ENCODE measurements at places on chromosomes 13 and 19. TPM values are rescaled to one million over a fixed set of nuclear protein-coding genes. Genes with fewer than 3 reads are reported as not detected.

Gene TGFBR3L
- 1.6 TPM for total RNA-seq

GRCh38 chr19:23281663-23282276 lies 31.6 kb upstream of the ZNF724 start:
- no peak for DNase-seq

DNA sequence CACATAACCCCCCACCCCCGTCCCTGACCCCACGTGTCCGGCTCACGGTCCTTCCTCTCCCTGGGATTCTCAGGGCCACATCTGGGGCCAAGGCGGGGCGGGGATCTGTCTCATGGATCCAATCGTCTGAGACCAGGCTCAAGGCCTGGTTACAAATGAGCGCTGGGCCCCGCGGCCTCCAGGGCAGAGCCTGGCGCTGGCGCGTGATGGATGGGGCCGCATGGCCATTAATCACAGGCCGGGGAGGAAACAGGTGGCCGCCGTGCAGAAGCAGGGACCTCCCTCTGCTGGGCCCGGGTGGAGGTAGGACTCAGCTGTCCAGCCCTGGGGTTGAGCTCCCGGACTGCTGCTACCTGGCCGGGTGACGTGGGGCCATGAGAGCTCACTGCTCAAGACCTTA lies 5.8 kb upstream of the TLE5 start:
- no peak for DNase-seq

GRCh38 chr13:21913010-21913409 lies 242.1 kb downstream of the FGF9 start:
- no peak for DNase-seq

GRCh38 chr13:51728275-51728673 lies 75.7 kb downstream of the DHRS12 start:
- DNase-seq, result no peak

DNA sequence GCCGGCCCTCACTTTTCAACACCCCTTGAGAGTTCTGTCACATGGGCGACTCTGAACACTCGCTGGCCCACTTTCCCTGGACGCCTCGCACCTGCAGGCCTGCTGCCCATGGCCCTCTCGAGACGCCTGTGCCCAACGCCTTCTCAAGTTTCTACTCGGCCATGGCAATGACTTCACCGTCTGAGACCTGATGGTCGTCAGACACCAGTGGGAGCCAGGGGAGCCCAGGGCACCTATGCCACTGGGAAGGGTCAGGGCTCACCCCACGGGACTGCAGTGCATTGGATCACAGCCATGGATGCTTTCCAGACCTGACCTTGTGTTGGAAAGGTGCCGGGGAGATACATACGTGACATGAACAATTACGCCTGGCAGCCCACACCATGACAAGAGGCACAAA lies 60.1 kb downstream of the KLF2 start:
- no peak for DNase-seq
